ENCODE measurements at places on chromosomes 1 and 21.

DNA sequence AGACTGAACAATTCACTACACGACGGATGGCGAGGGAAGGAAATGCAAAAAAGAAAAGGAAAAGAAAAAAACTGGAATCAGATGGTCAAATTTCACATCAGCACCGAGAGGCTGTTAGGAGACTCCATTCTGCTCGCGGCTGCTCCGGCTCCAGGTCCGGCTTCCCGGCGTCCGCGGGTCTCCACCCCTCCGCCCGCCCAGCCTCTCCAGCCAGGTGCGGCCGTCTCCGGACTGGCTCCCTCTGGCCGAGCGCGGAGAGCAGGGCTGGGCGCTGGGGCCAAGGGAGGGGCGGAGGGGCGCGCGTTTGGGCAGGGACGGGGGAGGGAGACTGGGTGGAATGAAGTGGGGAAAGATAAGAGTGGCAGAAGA lies 332 bp downstream of the KCNJ6 start:
- DNase-seq: peak; percentile 63

GRCh38 chr1:57134803-57135202 lies 169.0 kb upstream of the C8B start:
- DNase-seq: no peak

DNA sequence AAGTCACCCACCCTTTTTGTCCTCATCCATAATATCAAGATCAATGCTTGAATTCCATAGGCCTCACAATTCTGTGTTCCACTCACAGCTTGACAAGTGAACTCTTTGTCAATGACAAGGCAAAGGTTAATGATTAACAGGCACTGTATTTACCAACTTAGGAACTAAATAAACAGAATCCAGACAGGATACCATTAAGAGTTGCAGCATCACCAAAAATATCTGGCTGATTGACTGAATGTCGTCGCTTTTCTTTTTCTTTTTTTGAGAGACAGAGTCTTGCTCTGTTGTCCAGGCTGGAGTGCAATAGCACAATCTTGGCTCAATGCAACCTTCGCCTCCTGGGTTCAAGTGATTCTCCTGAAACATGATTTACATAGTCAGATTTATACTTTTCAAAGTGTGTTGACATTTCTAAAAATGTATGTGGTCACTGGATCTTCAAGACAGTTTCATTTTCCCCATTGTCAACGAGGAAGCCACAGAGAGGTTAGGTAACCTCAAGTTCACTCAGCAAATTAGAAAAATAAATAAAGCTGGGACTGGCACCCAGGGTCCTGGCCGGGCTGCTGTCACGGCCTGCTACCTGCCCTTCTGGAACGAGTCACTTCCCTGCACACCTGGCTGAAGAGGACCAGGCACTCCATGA lies 81.0 kb downstream of the PDE9A start:
- no peak for DNase-seq

DNA sequence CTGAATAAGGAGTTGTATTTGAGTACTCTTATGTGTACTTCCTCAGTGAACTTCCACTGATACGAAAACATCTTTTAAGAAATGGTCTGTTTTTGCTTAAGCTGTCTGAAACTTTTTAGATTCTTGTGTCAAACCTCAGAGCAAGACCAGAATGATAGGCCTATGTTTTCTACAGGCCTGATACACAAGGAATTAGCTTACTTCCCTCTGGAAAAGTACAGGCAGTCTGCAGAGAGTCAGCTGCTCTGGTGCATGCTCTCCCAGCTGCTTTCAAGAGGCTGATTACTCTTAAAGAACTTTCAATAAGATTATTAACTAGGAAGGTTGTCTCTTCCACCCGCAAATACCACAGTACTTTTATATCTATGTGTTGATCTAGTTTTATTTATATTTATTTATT lies 9.5 kb downstream of the SNX27 start:
- DNase-seq: no peak

DNA sequence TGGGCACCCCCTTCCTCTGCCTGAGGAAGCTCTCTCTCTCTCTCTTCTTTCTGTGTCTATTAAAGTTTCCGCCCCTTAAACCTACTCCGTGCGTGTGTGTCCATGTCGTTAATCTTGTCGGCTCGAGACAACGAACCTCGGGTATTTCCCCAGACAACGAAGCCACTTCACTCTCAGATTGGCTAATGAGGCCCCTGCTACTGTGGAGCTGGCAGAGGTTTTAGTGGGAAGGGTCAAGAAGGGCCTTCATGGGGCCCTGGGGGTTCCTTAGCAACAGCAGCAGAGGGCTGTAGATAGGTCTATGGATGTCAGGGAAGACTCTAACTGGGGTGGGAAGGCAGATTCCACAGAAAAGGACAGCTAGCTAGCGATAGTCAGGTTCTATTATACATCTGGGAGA lies 239.8 kb upstream of the RAB4A start:
- DNase-seq: no peak

DNA sequence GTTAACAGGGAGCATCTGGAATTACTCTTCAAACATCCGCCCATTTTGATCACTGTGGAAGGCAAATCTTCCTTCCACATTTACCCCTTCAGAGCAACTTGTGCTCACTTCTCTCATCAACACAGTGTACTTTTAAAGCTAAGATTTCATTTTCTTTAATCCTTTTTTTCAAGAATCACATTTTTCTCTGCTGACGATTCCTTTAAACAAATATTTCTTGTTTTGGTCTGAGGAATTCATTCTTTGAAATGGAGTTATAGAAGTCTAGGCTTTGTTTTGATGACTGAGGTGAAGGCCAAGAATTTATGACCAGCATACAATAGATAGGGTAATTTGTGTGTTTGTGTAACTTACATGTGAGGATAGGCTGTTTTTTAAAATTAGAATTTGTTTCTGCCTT lies 25.6 kb downstream of the LRRC42 start:
- no peak for DNase-seq

GRCh38 chr21:45010096-45010495 lies 64.3 kb upstream of the ADARB1 start:
- no peak for DNase-seq

DNA sequence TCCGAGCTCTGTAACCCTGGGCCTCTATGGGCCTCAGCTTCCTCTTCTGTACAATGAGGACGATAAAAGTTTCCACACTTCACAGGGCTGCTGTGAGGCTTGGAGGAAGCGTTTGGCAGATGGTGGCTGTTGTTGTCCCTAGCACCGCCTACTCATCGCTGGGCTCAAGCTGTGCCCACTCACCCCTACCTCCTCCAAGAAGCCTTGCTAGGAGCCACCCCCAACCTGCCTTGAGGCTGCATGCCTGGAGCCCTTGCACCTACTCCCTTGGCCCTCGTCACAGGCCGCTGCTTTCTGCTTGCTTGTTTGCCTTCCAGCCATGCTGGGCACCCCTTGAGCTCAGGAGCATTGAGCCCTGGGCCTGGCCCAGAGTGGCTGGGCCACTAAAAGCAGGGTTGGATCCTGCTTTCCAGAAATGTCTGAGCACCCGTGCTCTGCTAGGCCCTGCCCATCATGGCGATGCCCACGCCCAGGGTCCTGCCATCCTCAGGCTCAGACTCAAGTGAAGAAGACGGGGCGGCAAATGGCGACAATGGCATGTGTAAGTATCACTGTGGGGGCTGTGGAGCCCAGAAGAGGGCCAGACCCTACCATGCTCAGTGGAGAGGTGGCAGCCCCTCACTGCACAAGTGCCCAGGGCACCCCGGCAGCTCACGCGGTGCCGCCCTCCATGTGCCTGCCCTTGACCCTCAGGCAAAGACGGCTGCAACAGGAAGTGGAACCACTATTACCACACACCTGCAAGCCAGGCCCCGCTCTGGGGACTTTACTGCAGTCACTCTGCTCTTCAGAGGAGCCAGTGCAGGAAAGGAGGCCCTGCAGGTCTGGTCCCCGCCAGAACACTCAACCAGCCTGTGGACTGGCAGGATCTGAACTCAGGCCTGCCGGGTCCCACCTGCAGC lies 9.5 kb downstream of the SH3BGRL3 start:
- no peak for DNase-seq

DNA sequence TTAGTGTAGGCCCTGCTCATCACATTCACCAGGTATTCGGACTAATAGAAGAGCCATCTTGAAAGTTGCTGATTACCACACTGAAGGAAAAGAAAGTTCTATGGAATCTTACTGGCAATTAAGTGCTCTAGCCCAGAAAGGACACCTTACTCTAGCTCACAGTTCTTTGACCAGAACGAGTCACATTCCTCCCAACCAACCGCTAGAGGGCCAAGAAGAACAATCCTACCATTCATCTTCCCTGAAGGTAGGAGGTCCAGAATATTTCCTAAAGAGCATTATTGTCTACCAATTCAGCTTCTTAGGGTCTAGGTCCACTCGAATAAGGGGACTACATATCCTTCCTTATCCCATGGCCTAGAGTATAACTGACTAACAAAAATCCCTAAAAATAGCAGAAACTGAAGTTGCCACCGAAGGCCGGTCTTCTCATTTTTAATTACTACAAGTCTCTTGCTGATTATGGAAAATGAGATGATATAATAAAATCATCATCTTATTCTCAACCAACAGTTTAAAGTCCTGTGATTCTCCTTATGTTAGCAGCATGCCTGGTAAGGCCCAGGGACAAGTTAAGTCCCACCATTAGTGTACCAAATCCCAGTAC lies 2.7 kb upstream of the FMO1 start:
- no peak for DNase-seq

DNA sequence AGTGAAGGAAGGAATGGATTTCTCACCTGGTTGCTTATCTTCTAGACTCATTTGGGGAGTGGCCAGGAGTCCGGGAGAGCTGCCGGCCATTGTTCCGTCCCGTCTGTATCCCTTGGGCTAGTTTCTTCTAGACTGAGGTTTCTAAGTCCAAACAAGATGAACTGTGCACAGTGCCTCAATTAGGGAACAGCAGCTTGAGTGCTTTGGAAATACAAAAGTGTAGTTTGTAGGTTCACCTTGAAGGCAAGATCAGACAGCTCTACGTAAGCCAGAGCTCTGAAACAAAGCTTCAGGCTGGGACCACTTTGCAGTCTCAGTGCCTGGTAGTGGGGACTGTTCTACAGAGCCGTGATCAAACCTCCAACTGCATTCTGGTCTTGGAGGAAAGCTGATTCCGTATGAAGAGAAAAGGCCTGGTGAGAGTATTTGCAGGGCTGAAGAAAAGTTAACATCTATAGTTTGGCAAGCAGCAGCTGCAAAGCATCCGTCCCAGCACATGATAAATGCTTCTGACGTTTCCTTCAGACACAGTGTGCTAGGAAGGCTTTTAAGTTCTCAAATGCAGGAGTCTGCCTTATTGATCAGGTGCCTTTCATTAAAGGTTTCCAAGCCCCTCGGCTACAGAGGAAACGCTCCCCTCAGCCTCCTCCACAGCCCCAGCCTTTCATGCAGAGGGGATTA lies 432.8 kb downstream of the KIF26B start:
- DNase-seq: no peak

DNA sequence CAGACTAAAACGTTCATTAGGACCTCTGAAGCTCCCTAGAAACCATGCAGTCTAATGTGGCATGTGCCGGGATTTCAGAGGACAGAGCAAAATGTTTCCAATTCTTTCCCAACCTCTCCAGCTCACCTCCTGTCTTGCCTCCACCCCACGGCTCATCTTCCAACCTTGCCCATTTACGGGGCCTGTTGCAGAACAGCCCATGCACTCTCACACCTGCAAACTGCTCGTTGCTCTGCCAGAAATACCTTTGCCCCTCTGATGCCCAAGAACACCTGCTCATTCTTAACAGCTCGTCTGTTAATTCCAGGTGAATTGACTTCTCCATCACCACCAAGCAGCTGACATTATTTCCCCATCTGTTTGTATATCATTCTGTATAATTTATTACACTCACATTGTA lies 53.9 kb upstream of the LBR start:
- DNase-seq: no peak
